ENCODE measurements at places on chromosomes 4 and X.

DNA sequence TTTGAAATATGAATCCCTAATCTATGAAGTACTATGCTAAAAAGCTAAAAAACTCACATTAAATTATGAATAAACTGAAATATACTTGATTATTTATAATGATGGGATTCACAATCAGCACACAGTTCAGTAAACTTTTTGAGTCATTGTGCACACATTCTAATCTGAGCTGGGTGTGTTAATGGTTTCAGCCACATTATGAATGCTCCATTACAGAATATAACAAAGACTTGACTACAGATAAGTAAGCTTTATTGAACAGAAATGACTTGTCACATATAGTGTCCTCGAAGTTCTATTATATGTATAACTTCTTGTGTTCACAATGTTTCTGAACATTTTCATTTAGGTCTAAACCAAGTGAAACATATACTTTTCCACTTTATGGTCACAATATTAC is 1649.9 kb upstream of the IGFBP7 start:
- DNase-seq, result no peak

DNA sequence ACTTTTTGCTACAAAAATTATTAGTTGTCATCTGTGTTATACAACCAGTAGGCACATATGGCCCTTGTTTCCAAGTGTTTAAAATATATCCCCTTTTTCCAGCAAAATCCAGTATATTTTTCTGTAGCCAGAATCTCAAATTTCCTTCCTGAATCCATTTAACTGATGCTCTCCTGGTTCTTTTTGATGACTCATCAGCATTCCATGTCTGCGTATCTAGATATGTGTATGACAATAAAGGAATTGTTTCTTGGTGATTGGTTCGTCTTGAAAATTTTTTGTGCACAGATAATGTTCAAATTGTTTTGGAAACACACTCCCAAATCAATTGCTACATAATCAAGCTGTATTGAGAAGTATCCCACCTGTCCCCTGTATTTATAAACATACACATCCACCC is 98.3 kb downstream of the ITM2A start:
- DNase-seq, result no peak

GRCh38 chr4:41888687-41889074 is 46.5 kb upstream of the TMEM33 start:
- no peak for DNase-seq

DNA sequence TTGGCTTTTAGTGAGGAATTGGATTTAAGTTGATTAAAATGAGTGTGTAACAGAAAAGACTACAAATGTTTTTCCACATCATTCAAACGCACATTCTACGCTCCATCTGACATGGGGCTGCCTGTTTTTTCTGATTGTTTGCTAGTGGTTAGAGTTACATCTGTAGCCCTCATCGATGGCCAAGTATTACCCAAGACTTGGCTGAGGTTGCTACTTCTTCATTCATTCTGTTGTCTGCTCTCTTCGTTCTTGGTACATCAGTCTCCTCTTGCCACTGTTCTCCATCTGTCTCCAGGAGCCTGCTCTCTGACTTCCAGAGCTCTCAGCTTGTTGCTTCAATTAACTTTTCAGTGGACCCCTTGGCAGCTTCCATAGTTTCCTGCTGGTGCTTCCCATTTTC is 1844.6 kb upstream of the TENM3 start:
- DNase-seq, result no peak

DNA sequence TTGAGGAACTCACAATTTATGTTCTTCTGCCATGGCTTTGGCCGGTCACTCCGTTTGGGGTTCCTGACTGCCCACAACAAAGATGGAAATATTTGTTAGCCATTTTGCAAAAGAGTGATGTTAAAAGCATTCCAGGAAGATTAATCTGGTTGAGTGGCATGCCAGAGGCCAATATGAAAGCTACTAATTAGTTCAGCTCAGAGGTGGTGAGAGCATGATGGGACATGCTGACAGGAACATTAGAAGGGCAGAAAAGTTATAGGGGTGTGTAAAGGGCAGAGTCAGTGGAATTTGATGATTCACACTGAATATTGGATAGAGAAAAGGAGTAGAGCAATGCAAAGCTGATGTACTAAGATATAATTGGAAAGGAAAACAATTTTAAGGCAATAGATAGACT is 94.4 kb downstream of the TLL1 start:
- no peak for DNase-seq

Measured in cortex of kidney (tissue), 1 donor.